Activated CD8-positive, alpha-beta memory T cell treated with anti-CD3 and anti-CD28 coated beads for 48 hours (primary cell): ENCODE measurements at places on chromosomes 1 and 21.

DNA sequence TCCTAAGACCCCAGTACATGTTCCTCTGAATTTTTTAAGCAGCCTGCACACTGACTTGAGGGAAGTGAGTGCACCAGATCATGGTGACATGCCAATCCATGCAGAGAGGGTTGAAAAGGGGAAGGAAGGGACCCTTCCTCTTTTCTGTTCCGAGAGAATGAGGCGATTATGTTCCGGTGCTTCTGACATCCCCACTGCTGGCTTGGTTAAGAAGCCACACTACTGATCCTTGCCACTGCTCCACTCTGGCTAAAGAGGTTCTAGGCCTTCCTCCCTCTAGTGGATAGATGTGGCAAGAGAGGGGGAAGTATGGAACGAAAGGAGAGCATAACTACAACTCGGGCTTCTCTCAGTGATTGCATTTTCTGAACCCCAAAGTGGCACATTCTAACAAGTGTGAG lies 1.8 kb upstream of the CYB5R1 start:
- DNase-seq = no peak

DNA sequence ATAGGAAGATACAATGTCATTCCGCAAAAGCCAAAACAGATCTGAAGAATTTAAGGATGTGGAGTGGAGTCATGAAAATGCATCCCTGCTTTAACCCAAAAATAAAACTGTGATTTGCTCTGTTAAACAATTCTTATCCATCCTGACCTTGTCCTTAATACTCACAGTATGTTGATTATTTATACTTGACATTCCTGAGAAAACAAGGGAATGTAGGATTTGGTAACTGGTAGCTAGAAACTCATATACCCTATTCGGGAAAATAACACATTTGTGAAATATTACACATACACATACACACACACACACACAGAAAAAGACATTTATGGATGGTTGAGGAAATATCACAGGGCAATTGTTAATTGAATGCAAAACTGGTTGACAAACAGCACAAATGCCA lies 80.2 kb downstream of the FMN2 start:
- DNase-seq = no peak

- no peak for DNase-seq
Measured at GRCh38 chr21:34092262-34092921, 19.0 kb downstream of the MRPS6 start.

DNA sequence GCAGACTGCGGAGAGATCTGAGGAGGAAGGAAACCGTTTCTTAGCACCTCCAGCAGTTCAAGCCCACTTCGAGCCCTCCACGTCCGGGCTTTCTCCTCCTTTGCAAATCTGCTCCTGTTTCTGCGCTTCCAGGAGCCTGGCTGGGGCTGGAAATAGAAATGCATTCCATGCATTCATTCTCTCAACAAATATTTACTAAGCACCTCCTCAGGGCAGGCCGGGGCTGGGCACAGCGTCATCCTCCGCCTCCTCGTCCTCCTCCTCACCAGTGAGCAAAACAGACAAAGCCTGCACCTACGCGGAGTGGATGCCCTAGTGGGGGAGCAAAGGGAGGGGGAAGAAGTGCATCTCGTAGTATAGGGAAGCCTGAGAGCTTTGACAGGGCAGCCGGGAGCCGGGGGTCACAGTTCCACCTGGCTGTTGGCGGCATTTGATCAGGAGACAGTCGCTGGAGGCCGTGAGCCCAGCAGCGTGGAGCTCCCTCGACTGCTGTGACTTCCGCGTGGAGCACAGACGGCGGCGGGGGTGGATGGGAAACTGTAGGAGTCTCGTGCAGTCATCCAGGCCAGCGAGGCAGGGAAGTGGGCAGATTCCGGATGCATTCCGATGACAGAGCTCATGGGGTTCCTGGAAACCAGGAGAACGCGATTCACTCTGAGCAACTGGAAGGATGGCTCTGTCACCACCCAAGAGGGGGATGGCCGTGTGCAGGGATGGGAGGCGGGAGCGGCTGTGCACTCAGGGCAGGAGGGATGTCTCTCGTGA lies 93.5 kb downstream of the SIK1 start:
- no peak for DNase-seq

GRCh38 chr1:121544500-121544899 lies 359.7 kb downstream of the SRGAP2C start:
- DNase-seq = no peak

DNA sequence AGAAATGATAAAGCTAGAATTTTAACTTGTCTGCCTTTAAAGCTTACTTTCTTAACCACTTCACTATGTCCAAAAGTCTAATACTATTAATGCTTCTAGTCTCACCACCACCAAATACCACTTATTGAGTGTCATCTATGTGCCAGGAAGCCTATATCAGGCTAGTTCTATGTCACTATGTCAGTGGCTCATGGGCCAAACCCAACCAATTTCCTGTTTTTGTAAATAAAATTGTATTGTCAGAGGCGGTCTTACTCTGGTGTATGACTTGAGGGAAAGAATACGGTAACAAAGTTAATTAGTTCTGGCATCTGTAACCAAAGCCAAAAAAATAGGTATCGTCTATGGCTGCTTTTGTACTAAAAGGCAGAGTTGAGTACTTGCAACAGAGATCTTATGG lies 14.8 kb downstream of the F5 start:
- DNase-seq = no peak

DNA sequence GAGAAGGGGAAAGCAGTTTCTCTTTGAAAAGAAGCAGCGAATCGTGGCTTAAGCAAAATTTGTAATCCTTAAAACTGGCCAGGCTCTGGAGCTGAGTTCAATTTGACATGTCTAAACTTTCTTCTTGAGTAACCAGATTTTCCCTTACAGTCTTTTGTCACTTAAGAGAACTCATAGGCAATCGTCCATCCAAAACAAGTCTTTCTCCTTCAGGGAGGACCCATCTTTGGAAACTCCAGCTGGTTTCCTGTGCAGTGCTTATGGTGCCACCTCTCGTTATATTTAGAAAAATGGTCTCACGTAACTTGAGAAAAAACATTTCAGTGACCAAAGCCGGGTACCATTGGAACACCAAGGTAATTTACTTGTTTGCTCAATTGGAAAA lies 1.8 kb upstream of the PTTG1IP start:
- DNase-seq = no peak

DNA sequence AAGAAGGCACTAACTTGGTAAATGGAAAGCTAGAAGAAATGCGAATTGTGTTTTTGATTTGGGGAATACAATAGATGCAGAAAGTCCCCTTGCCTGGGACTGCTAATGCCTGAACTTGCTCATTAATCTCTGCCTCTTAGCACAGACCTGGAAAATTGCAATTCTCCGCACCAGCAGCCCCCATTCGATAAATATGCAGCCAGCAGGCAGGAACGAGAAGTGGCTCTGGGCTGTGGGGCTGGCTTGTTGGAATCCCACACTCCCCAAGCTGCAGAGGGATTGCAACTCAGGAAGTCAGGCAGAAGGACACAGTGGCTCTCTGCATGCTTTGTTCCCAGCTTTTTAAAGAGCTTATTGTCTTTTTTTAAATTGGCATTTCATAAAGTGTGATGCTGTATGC lies 51.3 kb downstream of the PCP4 start:
- DNase-seq = no peak

GRCh38 chr1:109218516-109218915 lies 4.8 kb downstream of the SARS1 start:
- no peak for DNase-seq

DNA sequence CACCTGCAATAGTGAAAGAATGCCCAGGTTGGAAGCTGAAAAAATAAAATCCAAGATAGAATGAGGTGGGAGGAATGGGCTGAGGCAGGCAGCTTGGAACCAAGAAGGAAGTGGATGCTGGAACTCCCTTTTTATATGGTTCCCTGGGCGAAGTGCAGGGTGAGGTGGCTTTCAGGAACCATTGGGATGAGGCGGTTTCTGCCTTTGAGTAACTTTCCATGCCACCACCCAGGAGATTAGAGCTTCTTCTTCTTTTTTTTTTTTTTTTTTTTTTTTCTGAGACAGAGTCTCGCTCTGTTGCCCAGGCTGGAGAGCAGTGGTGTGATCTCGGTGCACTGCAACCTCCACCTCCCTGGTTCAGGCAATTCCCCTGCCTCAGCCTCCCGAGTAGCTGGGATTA lies 17.8 kb upstream of the MRPS6 start:
- no peak for DNase-seq

GRCh38 chr1:224540535-224540934 lies 75.6 kb upstream of the CNIH3 start:
- DNase-seq = no peak

GRCh38 chr1:202860744-202861419 lies 28.1 kb downstream of the RABIF start:
- no peak for DNase-seq

DNA sequence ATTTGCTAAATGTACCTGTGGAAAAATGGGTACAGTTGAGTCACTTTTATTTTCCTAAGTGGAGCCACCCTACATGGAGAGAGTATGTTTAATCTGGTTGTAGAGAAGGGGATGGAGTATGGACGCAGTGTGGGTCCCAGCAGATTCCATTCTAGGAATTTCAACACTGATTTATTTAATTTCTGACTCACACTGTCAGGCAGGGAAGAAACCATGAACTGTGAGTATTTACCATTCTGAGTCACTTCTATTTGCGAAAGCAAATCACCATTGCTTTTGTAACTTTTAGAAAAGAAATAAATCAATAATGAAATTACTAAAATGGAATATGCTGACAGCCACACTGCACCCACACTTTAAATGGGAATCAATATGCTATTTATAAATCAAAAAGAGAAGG lies 339.0 kb downstream of the DSCAM start:
- no peak for DNase-seq

DNA sequence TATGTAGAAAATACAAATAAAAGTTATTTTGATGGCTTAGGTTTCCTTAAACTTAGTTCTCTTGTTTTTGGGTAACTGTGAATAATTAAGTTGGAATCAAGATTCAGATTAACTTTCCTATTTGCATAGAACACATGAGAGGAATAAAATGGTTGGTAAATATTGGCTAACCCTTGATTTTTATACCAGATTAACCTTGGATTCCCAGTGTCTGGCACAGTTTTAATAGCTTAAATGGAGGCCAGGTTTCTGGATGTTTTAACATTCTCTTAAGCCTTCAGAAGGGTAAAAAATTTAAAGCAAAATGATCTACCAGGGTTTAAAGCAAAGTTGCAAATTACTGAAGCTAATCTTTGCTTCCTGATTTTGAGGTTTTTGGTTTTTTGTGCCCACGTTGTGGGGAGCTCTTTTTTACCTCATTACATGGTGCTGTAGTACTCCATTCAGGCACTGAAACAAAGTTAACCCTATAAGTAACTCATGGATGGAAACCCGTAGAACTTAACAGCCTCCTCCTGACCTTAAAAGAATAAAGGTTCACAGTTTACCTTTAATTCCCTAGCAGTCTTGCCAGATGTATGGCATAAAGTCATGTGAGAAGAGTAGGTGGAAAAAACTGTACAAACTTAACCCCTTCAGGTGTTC lies 8.4 kb upstream of the SPATA1 start:
- no peak for DNase-seq

DNA sequence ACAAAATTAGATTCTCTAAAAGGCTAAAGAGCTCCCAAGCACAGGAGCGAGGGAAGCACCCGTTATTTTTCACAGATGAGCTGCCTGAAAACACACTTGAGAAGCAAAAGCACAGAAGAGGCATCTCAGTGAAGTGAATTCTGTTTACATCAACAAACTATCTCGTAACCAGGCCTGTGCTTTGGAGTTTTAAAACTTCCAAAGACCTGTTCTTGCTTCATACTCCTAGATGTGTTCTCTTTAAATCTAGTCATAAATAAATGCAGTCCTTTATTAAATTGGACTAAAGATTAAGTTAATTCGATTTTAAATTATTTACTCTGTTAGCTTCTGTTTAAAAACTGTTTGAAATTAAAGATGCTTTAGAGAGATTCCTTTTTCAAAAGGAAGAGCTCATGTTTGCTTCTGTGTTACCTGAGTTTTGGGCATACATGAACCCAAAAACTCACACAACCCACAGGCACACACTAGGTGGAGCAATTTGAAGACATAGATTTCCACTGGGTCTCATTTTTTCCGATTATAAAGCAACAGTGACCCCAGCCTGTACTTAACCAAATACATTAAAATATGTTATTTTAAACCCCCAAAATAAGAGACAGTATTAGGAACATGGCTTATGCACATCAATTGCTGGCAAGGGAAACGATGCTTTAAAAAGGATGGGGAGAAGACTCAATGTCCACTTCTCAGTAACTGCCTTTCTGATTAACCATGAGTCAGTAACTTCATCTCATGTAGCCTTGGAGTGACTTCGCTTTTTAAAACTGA lies 648.2 kb downstream of the SMYD3 start:
- no peak for DNase-seq

GRCh38 chr1:111742938-111743549 lies 3.8 kb upstream of the INKA2 start:
- no peak for DNase-seq

DNA sequence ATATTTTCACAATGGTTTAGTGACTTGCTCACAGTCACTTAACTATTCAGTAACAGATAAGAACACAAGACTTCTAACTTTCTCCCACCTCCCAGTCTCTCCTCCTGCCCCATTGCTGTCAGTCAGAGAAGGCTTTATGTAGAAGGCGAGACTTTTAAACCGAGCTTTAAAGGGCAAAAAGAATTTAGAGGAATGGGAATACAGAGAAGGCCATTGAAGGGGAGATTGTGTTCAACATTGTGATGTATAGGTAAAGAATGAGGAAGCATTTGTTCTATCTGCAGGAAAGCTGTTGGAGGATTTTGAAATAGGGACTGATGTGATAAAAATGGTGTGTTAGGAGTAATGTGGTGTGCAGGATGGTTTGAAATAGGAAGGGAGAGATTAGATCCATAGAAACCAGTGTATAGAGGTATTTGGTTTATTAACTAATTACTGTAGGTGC lies 7.3 kb downstream of the POU2F1 start:
- no peak for DNase-seq

DNA sequence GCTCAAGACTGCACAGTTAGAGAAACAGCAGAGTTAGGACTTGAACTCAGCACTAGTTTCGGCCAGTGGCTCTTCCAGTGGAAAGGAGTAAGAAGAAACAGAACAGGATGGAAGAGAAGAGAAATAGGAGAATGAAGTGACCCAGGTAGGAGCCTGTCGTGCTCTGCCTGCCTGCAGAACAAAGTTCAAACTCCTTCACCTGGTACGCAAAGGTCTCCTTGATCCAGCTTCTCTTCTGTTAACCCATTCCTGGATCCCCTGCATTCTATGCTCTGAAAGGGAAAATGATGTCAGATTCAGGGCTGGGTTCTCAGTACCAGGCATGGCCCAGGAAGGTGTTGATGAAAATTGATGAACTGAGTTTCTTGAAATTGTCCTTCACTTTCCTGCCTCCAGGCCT lies 3.9 kb downstream of the FAM229A start:
- DNase-seq = no peak
